ENCODE measurements at places on chromosomes 7 and 10.

- no peak for DNase-seq
These were observed 207.3 kb downstream of the ZNF33B start for GRCh38 chr10:42431095-42431494.

GRCh38 chr10:5196702-5197113 is at the start of gene AKR1C4:
Gene AKR1C4, plus strand, starts transcription at chr10:5196837. Its CDS starts 31 bp downstream, at chr10:5196868.
- no peak for DNase-seq

GRCh38 chr10:109982123-109982522 is 25.7 kb upstream of the ADD3 start:
- no peak for DNase-seq

- no peak for DNase-seq
These were observed 47.4 kb downstream of the CUL1 start for GRCh38 chr7:148746135-148746534.

DNA sequence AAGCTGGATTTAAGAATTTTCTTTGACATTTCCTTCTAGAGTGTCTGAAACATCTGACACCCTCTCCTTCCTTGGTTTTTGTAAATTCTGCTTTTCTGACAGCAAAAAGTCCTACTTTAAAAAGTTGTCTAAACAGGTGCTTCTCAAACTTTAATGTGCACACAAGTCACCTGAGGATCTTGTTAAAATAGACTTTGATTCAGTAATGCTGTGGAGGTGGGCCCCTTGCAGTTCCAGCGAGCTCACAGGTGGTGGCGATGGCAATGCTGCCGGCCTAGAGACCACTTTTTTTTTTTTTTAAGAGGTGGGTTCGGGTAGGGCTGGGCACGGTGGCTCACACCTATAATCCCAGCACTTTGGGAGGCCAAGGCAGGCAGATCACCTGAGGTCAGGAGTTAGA is 77.1 kb downstream of the ABCC2 start:
- DNase-seq = no peak

GRCh38 chr10:120688928-120689327 is 162.2 kb upstream of the WDR11 start:
- no peak for DNase-seq

Data from lower leg skin (tissue), 4 donors.